ENCODE measurements at places on chromosomes 2 and 18.

- DNase-seq: no peak
Observed at GRCh38 chr2:239113171-239113570, 265.3 kb downstream of the TWIST2 start.

DNA sequence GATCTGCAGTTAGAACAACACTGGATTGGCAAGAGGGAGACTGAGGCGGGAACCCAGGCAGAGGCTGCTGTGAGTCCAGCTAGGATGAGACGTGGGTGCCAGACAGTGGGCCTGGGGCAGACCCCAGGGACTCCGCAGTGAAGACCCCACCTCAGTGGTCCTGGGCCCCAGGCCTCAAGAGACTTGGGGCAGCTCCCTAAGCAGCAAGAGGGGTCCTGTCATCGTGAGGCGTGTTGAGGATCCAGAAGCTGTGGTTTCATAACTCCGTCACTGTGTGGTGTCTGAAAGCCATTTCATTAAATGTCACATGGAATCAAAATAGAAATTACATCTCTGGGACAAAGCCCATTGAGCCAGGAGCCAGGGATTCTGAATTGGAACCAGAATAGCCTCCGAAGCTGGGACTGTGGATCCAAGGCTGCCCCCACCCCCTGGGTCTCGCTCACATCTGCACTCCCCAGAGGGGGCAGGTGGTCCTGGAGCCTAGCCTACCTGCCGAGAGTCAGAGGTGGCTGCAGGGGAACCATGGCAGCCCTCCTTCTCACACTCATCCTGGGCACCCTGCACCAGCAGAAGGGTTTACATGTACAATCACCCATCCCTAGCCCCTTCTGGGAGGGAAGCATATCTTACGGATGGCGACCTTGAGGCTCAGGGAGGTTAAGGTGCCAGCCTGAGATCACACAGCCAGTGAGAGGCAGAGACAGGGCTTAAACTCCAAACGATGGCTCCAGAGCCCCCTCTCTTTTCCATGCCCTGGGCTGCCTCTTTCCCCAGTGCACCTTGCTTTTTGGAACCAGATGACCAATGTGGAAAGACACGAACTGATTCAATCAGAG is 23.2 kb downstream of the RRM2 start:
- no peak for DNase-seq

DNA sequence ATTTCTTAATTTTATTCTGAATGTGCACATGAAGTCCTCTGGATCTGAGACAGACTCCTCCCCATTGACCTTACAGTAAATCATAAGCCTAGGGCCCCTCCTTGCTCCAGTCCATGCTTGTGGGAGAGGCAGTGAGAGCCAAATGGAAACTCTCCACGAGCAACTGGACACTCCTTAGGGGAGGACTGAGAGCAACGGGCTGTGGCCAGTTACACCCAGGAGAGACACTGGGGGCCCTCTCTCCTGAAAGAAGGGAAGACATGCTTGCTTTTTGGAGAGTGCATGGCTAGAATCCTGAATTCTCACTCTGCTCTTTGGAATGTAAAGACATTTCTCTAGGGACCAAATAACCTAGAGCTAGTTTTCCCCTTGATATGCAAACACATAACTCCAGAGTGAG is 49.0 kb upstream of the BIN1 start:
- no peak for DNase-seq

DNA sequence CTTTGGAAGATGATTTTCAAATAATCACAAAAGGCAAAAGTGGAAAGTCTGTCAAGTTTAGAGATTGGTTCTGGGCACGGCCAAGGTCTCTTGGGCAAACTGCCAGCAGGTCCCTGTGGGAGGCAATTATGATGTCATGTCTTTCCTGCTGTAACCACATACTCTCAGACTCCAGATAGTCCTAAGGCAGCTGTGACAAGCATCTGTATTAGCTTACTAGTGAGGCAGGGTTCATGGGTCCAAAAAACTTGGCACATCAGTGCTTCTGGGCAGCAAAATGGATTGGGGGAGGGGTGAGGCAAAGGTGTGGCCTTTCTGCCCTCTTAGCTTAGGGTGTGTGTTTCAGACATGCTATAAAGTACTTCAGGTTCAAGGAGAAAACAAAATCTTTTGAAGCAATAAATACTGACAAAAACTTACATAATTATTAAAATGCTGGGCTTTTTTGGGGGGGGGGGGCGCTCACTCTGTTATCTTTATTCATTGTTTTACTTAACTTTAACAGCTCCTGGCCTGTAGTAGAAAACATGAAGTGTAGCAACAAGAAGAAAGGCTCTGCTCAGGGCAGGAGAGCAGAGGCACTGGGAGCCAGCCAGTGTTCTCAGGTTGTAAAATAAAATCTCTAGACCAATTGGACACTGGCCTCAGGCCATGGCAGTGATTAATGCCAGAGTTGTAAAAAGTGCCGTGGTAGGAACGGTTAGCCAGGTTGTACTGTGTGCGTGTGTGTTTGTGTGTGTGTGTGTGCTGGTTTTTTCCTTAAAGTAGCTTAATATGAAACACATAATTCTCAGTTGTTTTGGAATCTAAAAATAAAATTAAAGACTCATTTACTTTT is 14.3 kb upstream of the TANC1 start:
- no peak for DNase-seq

GRCh38 chr2:96923810-96924774 is 54.2 kb upstream of the SEMA4C start:
- no peak for DNase-seq

- no peak for DNase-seq
Observed at GRCh38 chr2:45012733-45013132, 3.5 kb upstream of the SIX2 start.

- DNase-seq: no peak
Observed at GRCh38 chr2:64210816-64211215, 66.6 kb upstream of the PELI1 start.

DNA sequence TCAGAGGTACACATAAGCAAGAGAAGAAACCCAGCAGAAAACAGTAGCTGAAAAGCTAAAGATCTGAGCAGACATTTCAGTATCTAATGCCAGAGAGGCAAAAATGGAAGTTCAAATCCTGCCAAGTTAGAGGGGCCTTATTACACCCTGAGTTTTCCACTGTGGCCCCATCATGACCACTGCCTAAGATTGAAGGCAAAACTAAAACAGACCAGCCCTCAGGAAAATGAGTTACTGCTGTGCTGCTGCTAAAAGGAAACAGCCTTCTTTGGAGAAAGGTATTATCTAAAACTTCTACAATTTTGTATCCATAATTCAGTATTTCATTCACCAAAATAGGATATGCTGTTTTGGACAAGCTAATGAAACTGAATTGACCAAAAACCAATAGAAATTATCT is 16.8 kb downstream of the PPP1CB start:
- no peak for DNase-seq

DNA sequence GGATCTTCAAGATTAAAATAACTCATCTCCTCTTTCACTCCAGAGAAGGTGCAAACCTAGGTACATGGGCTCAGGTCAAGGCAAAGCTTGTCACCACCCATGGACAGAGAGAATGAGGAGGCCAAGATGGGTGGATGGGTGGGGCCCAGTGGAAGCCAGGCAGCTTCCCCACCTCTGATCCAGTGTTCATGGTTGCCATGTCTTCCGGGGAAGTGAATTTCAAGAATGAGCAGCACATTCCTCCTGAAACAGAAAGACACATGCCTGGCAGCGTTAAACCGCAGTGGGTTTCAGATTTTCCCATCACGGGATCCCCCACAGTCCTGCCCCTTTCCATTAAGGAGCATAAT is 301.7 kb downstream of the EIPR1 start:
- DNase-seq: no peak

GRCh38 chr2:189013031-189013430 is 38.9 kb downstream of the COL3A1 start:
- DNase-seq: no peak

DNA sequence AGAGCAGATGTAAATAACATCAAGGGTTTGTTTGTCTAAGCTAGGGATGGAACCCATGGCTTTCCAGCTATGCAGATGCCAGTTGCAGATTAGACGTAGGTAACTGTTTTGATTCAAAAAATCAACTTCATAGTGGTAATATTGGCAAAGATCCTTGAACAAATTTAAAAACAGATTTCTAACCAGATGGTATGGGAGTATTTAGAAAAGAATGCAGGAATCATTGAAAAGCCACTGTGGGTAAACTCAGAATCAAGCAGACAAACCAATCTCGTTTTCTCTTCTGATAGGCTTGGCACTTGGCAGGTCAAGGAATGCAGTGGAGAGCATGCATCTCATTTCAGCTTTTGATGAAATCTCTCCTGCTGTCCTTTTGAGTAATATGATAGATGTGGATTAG is 377.5 kb downstream of the CLIP4 start:
- DNase-seq: no peak

- no peak for DNase-seq
Observed at GRCh38 chr2:200223205-200223784, 83.2 kb upstream of the SPATS2L start.

- no peak for DNase-seq
Observed at GRCh38 chr2:74425523-74425922, 4.0 kb downstream of the WDR54 start.

DNA sequence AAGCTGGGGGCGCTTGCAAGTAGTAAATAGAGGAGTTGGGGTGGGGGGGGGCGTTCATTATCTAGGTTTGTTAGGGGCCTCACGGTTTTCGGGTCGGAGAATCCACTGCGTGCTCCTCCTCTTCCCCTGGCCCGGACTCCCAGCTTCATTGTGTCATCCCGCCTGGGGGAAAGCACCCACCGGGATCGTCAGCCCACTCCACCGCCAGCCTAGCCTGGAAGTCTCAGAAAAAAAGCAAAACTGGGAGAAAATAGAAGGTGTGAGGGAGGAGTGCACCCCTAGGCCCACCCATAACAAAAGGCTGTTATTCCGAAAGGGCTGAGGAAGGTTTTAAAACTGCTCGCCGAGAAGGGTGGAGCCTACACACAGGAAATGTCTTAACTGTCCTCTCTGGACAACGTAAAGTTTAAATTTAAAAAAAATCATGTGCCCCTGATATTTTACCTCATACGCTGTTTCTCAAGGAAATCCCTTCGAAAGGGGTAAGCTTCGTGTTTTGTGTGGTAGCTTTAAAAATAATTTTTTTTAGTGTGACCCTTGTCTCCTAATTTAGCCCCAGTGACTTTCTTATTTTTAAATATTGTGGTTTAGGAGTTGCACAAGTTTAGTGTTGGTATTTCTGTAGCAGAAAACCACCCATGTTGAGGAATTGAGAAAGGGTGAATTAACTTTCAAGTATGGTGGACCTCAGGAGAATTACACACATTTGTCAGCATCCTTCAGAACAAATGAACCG is 104.2 kb downstream of the SPTBN1 start:
- no peak for DNase-seq

DNA sequence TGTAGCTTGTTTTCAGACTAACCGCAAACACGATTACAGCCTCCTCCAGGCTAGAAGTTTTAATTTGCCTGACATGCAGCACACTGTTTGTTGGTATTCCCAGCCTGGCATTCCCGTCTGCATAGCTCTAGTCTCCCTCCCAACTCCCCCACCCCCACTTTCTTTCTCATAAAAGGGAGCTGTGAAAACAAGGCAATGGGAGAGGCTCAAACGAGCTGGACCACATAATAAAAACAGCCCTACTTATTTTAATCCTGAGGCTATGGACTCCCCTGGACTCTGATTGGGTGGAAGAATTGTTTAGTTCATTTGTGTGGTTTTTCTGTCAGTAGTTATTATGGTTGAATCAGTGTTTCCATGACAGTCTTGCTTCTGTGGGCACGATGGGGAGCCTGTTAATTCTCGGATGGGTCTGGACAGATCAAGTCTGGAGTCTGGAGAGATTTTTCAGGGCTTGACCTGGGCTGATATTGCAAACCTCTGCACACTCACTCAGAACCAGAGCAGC is 1.2 kb downstream of the STON1 start:
- no peak for DNase-seq

GRCh38 chr18:59026831-59027410 is 112.8 kb upstream of the SEC11C start:
- no peak for DNase-seq

GRCh38 chr2:173654896-173655265 is 300.2 kb downstream of the CDCA7 start:
- DNase-seq: no peak

- no peak for DNase-seq
Observed at GRCh38 chr2:191128172-191128910, 22.5 kb downstream of the STAT4 start.

DNA sequence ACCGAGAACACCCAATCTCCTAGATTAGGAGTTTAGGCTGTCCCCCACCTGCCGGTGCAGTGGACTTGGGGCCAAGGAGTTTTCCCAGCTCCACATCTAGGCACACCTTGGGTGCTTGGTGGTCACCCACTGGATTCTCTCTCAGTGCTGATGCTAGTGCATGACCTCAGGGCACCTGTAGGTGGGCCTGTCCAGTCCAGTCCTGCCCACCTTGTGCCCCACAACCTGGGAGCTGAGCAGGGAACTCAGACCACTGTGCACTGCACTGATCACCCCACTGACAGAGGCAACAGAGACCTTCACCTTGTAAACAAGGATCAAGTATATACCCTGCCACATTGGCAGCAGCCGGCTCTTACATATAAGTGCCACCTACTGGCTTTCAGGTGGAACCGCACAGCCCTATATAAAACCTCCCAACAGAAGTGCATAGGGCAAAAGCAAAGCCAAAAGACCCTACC is 12.7 kb upstream of the CDH19 start:
- DNase-seq: no peak

- no peak for DNase-seq
Observed at GRCh38 chr2:44680424-44680971, 261.0 kb upstream of the SIX3 start.

GRCh38 chr2:30181176-30181575 is 34.4 kb downstream of the YPEL5 start:
- DNase-seq: no peak

DNA sequence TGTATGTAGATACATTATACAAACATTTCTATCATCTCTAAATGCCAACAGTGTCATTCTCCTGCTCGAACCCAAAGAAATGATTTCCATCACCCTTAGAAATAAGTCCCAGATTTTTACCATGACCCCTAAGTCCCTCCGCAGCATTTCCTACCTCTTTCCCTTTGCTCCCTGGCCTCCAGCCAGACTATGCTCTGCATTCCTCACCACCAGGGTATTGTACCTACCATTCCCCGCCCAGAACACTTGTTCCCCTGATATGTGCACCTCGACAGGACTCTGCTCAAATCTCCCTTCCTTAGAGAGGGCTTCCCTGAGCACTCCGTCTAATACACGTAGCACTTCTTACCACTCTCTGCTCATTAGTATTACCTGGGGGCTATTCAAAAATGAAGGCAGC is 630.2 kb downstream of the ARHGAP15 start:
- DNase-seq: no peak

GRCh38 chr18:73711256-73711655 is 436.4 kb downstream of the FBXO15 start:
- no peak for DNase-seq

- DNase-seq: no peak
Observed at GRCh38 chr2:205460217-205460616, 222.1 kb upstream of the NRP2 start.

- no peak for DNase-seq
Observed at GRCh38 chr2:238857959-238858358, 10.1 kb downstream of the TWIST2 start.

DNA sequence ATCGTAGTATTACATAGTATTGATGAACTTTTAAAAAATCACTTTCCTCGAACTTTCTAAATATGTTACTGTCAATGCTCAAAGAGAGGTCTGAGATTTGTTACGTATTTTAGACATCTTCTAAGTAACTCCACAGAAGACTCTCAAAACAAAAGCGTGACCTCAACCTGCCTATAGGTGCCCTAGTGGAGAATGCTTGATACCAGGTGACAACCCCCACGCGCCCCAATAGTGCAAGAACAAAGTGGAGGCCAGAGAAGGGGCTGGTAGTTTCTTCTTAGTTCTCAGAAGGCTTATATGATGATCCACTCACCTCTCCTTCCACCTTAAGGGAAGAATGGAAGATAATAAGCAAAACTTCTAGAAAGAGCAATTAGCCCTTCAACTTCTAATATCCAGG is 102.6 kb downstream of the ANKRD44 start:
- DNase-seq: no peak

GRCh38 chr2:240319855-240320203 is 115.6 kb upstream of the GPC1 start:
- DNase-seq: no peak
